Lung microvascular endothelial cell (primary cell): ENCODE measurements at places on chromosomes 2 and 18. TPM values are rescaled to one million over a fixed set of nuclear protein-coding genes. Genes with fewer than 3 reads are reported as not detected.

ERICH2 gene
- total RNA-seq, result not detected in 2 replicates

DNA sequence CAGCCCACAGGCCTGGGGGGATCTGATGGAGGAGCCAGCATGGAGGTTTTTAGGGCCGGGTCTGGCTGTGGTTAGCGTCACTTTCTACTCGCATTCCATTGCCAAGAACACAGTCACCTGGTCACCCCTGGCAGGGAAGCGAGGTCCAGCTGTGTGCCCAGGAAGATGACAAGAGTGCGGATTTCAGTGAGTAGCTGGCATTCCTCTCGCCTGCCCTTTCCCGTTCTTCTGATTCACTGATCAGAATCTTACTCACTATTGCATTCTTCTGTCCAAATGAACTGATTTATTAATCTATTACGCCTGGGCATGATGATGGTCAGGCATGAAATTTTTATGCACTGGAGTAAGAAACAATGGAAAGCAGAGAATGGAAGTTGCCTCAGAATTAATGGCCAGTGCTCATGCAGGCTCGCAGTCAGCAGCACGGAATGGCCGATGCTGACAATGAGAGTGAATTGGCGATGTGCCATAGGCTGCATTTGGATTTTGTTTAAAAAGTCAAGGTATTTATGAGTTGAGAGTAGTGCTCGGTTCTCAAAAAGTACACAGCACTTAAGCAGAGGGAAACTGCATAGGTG, 76.4 kb upstream of the MGAT5 start:
- peak; percentile 78 for DNase-seq

- DNase-seq, result no peak
Observed at GRCh38 chr2:144524118-144525009, 4.4 kb upstream of the ZEB2 start.

- DNase-seq, result no peak
Observed at GRCh38 chr18:41737218-41737617, 217.8 kb upstream of the PIK3C3 start.

DNA sequence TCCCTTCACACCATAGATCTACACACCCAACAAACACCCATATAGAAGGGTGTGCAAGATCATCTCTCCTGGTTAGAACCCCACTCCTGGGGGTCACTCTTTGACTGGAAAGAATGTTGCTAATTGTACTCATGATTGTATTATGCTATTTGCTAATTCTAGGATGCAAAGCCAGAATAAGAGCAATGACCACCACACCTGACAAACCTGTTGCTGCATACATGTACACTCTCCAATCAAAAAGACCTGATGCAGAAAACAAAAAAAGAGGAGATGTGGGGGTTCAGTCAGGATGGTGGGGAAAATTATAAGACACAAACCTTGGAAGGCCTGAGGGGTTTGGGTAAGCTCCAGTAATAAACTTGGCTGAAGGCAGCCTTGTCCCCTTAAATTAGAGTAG, 36.9 kb upstream of the PDK1 start:
- no peak for DNase-seq

DNA sequence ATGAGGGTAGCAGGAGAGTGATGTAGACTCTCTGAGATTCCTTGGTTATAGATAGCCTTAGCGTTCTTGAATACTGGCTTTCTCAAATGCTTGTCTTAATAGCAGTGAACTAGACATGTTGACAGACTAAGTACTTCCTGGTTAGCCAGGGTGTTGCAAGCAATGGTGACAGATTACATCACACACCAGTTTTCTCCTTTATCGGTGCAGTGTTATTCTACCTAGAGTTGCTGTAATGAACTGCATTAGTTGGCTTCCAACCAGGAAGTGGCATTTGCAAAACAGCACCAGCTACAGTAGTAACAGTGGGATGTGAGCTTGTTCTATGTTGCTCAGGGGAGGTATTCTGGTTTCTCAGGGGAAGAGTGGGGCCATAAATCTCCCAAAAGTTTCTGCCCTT, 582.2 kb upstream of the DDX18 start:
- DNase-seq, result no peak

AOX1 gene
- 0.20 and 6.1 TPM in 2 replicates for total RNA-seq

CYS1 gene
- under 0.01 TPM in 1 of 2 replicates, not detected in the other for total RNA-seq

RNU2-63P gene
- 70.8 and 139 TPM in 2 replicates for total RNA-seq

MC2R gene
- not detected in 2 replicates for total RNA-seq

LIMS4 gene
- 28.5 and 47.8 TPM in 2 replicates for total RNA-seq

CNTNAP5 gene
- not detected in 2 replicates for total RNA-seq

GRCh38 chr18:50418650-50419049, 43.8 kb downstream of the SKA1 start:
- DNase-seq, result no peak

DNA sequence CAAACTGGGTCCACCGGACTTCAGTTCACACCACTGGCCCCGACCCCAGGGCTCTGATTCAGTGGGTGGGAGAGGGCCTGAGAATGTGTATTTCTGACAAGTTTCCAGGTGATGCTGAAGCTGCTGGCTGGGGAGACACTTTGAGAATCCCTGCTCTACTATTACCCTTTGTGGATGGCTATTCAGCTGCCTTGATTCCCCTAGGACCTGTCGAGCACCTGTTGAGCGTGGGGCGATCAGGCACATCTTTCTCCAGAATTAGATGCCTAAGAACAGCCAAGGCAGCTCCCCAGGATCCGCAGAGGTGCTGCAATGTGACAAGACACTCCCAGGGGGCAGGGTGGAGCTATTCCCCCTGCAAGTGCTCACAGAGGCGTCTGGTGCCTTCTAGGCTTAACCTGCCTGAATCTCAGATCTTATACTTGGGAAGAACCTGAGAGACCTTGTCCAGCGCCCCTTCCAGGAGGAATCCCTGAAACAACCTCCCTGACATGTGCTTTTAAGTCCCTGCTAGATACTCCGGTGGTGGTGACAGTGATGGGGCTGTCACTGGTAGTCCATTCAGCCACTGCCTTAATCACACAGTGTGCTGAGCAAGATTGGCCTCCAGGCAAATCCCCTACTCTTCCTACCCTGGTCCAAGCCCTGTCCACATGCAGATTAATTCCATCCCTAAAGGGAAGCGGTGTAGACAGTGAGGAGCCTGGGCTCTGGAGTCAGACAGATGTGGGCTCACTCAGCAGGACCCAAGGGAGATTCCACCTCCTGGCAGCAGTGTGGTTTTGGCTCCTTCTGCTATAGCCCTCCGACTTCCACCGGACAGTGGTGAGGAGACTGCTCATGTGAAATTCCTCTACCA, 43.4 kb upstream of the OTOF start:
- DNase-seq, result peak; percentile 19

- no peak for DNase-seq
Observed at GRCh38 chr2:58065248-58065647, 18.6 kb downstream of the VRK2 start.

GRCh38 chr2:43142921-43143438, 83.4 kb downstream of the ZFP36L2 start:
- DNase-seq, result peak; percentile 29

- peak; percentile 5 for DNase-seq
Observed at GRCh38 chr2:122660786-122661634, 905.6 kb downstream of the TSN start.

SATB2 gene
- total RNA-seq, result 0.60 and 1.3 TPM in 2 replicates

DNA sequence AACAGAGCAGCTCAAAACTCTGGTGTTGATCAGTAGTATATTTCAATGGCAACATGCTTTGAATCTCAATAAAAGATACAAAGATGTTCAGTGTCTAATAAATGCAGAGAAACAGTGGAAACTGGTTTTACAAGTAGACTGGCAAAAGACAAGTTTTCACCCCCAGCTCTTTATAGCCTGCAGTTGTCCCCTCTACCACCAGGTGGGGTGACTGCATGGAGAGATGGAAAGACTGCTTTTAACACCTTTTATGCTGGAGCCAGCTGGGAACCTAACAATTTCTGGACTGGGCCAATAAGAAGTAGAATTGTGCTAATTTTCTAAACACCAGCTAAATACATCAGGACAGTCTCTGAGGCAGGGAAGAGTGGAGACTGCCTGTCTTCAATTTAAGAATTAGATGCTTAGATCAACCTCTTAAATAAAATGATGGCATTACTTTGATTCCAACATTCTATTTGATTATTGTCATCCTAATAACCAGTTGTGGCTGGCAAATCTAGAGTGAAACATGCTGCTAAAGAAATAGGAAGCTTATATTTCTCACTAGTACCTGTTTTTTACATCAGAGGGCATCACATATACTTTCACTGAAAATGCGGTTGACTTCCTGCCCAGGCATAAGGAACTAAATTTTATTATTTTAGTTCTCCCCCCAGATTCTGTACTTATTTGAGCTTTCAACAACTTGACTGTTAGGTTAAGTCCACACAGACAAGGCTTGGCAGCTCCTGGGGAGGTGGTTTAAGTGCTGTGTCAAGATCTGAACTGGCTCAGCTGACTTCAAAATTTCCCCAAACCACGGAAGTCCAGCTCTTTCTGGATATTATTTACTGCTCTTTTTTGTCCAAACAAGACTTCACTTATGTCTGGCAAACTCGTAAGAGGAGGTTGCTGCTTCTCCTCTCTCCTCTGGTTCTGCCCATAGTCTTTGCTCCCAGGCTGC, 140.5 kb downstream of the TPGS2 start:
- DNase-seq, result peak; percentile 77

ZBTB7C gene
- under 0.01 TPM in 1 of 2 replicates, not detected in the other for total RNA-seq

- no peak for DNase-seq
Observed at GRCh38 chr18:8610459-8610851, 1.2 kb downstream of the RAB12 start.

CNGA3 gene
- not detected in 2 replicates for total RNA-seq

- DNase-seq, result no peak
Observed at GRCh38 chr2:172436889-172437288, 9.5 kb downstream of the ITGA6 start.

AMMECR1L gene
- total RNA-seq, result 10.2 and 18.7 TPM in 2 replicates

GPR39 gene
- total RNA-seq, result 0.20 and 0.22 TPM in 2 replicates

PJVK gene
- total RNA-seq, result 0.20 and 0.44 TPM in 2 replicates

DNA sequence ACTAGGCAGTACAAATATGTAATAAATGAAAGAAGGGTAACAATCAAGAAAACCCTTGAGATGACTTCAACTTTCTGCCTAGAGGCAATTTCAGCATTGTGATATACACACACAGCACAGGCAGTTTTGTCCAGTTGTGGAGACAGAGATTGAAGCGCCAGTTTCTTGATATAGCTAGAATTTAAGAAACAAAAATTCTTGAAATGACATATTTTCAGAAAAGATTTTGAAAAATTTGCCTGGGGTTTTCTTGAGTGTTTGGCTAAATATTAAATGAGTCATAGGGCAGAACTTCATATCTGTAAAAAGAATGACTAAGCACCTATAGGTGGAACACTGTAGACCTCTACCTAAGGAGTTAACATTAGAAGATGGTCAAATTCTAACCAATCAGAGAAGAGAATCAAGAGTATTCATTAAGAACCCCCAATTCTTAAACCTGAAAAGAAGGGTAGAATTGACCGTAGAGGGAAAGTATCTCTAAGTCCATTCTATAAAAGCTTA, 1266.8 kb upstream of the TMEFF2 start:
- no peak for DNase-seq

MFF gene
- 33.9 and 34.9 TPM in 2 replicates for total RNA-seq

TMEM200C gene
- total RNA-seq, result not detected in 2 replicates

- DNase-seq, result no peak
Observed at GRCh38 chr2:129732630-129733026, 246.8 kb upstream of the RAB6C start.

DNA sequence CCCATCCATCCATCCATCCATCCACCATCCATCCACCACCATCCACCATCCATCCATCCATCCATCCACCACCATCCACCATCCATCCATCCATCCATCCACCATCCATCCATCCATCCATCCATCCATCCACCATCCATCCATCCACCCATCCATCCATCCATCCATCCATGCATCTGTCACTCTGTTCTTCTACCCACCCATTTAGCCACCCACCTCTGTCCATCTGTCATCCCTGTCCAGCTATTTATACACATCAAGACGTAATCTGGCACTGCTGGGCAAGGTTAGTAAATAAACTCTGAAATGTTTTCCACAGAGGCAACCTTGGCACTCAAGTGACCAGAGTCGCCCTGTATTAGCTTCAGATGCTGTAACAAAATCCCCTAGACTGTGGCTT, 120.9 kb downstream of the RTP5 start:
- DNase-seq, result no peak

- DNase-seq, result no peak
Observed at GRCh38 chr2:236959876-236960275, 125.8 kb upstream of the COPS8 start.

DNA sequence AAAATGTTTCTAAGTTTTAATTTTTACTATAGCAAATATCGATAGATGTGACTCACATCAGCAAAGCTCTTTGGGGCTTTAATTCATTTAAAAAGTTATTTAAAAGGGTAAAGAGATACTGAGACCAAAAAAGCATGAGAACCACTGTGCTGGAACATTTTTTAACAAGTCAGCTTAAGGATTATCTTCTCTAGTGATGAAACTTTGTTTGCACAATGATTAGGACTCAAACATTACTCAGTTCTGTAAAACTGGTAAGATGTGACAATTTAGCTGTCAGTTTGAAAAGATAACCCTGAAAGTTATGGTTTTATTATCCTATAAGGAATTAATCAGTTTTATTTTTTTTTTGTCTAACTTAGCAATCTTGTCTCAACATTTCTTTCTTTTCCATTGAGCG, 301.4 kb downstream of the TSN start:
- no peak for DNase-seq

- no peak for DNase-seq
Observed at GRCh38 chr18:66752733-66753132, 148.8 kb upstream of the CDH19 start.

- DNase-seq, result no peak
Observed at GRCh38 chr2:203490391-203490790, 44.7 kb downstream of the RAPH1 start.

DNA sequence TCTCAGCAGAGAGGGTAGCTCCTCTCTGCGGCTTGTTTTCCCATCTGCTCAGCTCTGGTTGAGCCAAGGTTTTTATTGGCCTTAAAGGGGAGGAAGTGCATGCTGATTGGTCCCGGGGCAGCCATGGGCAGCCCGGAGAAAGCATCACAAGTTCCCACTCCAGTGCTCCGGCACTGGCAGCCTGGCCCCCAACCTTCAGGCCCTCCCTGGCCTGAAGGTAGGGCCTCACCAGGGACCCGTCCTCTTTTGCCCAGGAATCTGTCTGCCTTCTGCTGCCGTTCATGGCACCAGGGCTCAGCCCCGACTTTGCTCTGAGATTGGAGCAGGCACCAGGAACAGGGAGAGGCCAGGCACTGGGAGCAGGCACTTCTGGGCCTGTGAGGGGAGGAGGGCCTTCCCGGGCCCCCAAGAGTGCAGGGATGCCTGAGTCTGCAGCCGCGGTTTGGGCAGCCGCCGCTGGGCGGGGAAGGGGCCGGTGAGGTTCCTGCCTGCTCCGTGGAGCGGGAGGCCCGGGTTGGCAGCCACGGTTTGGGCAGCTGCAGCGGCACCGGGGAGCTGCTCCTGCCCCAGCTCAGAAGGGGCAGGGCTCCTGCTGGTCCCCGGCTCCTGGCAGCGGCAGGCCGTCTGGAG, 17.5 kb upstream of the ILKAP start:
- no peak for DNase-seq

DNA sequence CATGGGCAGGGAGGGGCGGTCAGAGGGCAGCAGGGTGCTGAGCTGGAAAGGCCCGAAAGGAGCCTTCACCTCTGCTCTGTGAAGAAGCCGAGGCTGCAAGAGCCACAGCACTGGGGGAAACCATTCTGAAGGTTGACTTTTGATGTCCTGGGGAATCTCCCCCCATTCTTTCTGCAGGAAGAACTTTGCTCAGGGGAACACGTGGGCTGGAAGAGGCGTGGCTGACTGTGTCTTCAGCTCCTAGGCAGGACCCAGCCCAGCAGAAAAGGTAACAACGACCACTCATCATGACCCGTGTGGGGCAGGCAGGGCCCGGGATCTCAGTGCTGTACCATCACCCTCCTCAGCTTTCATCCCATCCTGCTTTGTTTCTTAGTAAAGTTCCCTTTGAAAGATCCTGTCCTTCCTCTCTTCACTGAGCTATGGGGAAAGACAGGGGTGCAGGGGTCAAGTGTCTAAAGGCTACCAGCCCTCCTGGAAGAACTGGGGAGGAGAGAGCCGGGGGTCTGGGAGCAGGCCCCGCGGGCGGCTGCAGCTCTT, 312.7 kb downstream of the CELF4 start:
- DNase-seq, result no peak
